ENCODE measurements at places on chromosomes 7 and 10.

GRCh38 chr10:43055991-43056567, 20.8 kb upstream of the RET start:
- ATAC-seq, result no peak

DNA sequence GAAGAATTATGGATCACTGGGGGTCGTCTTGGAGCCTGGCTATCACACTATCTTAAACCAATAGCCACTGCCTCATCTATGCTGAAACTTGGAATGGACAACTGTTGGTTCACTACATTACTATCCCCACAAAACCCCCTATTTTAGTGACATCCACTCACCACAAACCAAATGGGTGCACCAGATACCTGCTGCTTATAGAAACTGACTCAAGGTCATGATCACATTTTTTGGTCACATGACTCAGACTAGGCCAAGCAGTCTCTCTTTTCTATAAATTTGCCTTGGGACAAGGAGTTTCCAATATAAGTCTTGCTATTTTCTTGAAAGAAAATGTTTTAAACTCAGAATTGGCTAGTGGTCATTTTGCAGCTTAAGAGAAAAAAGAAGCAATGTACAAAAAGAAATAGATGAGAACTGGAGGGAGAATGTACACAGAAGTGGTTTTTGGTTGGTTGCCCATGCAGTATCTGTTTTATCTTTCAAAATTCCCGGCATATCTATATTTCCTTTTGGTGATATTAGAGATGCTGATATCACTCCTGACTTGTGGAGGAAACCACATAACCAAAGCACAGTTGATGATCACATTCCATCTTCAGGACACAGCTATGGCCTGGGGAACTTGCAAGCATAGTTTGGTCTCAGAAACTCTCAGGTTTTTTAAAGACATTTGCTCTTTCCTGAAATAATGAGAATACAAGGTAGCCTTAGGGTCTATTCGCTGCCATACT, 85.2 kb upstream of the CACNA2D1 start:
- no peak for ATAC-seq

GRCh38 chr7:16918288-16918895, 36.6 kb upstream of the AGR3 start:
- ATAC-seq, result no peak

GRCh38 chr7:87797395-87797794, 78.8 kb downstream of the SLC25A40 start:
- no peak for ATAC-seq

DNA sequence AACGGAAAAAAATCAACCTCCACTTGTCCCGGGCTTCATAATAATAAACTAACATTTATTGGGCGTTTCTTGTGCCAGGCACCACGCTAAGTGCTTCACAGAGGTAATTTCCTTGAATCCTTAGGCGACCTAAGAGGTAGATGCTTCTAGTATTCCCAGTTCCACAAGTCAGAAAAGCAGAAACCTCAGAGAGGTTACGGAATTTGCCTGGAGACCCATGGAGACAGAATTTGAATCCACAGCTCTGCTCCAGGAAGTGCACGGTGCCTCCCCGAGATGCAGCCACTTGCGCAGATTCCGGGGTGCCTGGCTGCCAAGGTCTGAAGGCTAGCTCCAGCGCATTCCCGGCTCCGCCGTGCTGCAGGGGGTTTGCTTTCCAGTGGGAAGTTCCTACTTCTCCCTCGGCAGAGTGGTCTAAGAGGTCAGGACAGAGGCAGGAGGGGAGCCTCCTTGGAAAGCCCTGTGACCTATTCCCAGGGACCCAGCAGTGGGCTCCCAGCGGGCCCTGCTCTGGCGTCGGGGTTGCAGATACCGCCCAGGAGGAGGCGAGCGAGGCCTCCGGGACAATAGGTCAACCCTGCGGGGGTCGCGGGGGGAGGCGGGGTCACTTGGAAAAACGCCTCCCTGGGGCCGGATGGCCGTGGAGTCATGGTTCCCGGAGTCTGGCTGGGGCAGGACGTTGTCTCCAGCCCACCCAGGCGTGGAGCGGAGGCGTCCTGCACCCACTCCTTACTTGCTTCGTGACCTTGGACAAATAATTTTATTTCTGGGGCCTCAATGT, 10.1 kb upstream of the NKX2-3 start:
- no peak for ATAC-seq

GRCh38 chr10:76763376-76763775, 874.2 kb downstream of the KCNMA1 start:
- no peak for ATAC-seq

DNA sequence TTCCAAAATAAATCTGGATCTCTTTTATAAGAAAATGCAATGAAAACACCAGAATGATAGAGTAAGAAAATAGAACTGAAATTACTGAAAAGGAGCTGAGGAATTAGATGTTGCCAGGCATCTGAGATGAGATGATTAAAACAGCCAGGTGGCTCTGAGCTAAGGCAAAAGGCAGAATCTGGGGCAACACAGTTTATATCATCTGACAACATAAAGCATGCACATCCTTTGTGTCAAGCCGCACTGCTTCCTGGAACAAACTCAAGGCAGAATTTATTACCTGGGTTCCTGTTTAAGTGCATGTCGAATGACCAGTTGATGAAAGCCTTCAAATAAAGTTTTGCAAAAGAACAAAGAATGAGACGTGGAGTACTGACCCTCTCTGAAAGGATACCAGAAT, 247.0 kb downstream of the SNX10 start:
- ATAC-seq, result no peak

- no peak for ATAC-seq
Observed at GRCh38 chr10:22766693-22767092, 52.3 kb upstream of the PIP4K2A start.

GRCh38 chr7:86939197-86939814, 120.1 kb downstream of the ELAPOR2 start:
- ATAC-seq, result no peak

GRCh38 chr10:6716516-6716915, 136.4 kb upstream of the PRKCQ start:
- no peak for ATAC-seq

GRCh38 chr7:90681336-90682022, 85.4 kb downstream of the CDK14 start:
- no peak for ATAC-seq

- no peak for ATAC-seq
Observed at GRCh38 chr7:133139350-133139749, 57.5 kb upstream of the CHCHD3 start.

- ATAC-seq, result no peak
Observed at GRCh38 chr7:140029072-140029471, 33.7 kb downstream of the PARP12 start.
